ENCODE measurements at places on chromosomes 5 and 9. TPM values are rescaled to one million over a fixed set of nuclear protein-coding genes. Genes with fewer than 3 reads are reported as not detected.

UBE2QL1 gene
- total RNA-seq, result 0.15 TPM

CBY3 gene
- total RNA-seq, result not detected

G3BP1 gene
- 116 TPM for total RNA-seq

PCDHGA6 gene
- total RNA-seq, result 1.6 TPM

PGM5 gene
- total RNA-seq, result 56.8 TPM

RETREG1 gene
- 63.7 TPM for total RNA-seq

SLC9A3 gene
- total RNA-seq, result 170 TPM

NIPBL gene
- total RNA-seq, result 49.7 TPM

OR4F3 gene
- not detected for total RNA-seq

IFNA2 gene
- total RNA-seq, result not detected

FAM81B gene
- not detected for total RNA-seq

SOWAHA gene
- total RNA-seq, result 38.8 TPM

NRG2 gene
- total RNA-seq, result 0.06 TPM

FBP2 gene
- total RNA-seq, result not detected

CDC25C gene
- 1.3 TPM for total RNA-seq

AP3B1 gene
- total RNA-seq, result 55.6 TPM

GRM6 gene
- not detected for total RNA-seq

ROR2 gene
- 6.2 TPM for total RNA-seq

PCDHGA7 gene
- 1.3 TPM for total RNA-seq

SLC36A3 gene
- total RNA-seq, result not detected

CDC42SE2 gene
- 114 TPM for total RNA-seq

PCA3 gene
- not detected for total RNA-seq

IL4 gene
- not detected for total RNA-seq

OTP gene
- not detected for total RNA-seq

TAF11L7 gene
- total RNA-seq, result not detected

FOXD4L6 gene
- not detected for total RNA-seq

SREK1IP1 gene
- total RNA-seq, result 13.7 TPM

ALDH1A1 gene
- 91.0 TPM for total RNA-seq

IL7R gene
- 3.0 TPM for total RNA-seq

SIGMAR1 gene
- 47.7 TPM for total RNA-seq

PCDHB14 gene
- 1.7 TPM for total RNA-seq

KIF4B gene
- not detected for total RNA-seq

LECT2 gene
- not detected for total RNA-seq

RASGRF2 gene
- 2.3 TPM for total RNA-seq

BSPRY gene
- 39.9 TPM for total RNA-seq

RAD50 gene
- 36.3 TPM for total RNA-seq

ZDHHC21 gene
- 19.4 TPM for total RNA-seq

FOXD1 gene
- total RNA-seq, result not detected

PRRT1B gene
- 3.5 TPM for total RNA-seq
